ENCODE measurements at places on chromosomes 7 and 10. TPM values are rescaled to one million over a fixed set of nuclear protein-coding genes. Genes with fewer than 3 reads are reported as not detected.

- H3K36me3 ChIP-seq = no peaks in the 10 kb centered on the region
- DNase-seq = no peak
- peaks cover 15% of the 10 kb centered on the region for H3K4me1 ChIP-seq
- no peak overlapping the region for H3K4me3 ChIP-seq
- peaks cover 6% of the 10 kb centered on the region for H3K27me3 ChIP-seq
- H3K27ac ChIP-seq = no peak overlapping the region
Observed at GRCh38 chr10:42936580-42936979, 140.3 kb upstream of the RET start.

DNA sequence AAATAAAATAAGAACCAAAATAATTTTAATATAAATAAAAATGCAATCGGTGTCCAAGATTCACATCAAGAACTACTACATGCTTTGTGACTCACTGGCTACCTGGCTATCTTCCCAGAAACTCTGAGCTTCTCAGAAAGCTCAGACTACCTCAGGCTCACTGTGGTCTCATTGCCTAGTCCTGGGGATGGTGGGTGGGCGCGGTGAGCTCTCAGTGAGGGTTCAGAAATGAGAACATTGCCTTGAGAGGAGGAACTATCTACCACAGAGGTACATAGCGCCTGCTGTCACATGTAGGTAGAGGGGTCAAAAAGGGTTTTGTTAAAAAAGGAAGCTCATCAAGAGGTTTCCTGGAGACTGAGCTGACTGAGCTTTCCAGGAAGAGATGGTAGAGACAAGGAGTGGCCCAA, 108.0 kb downstream of the WDFY4 start:
- H3K27ac ChIP-seq = peak overlapping the region; percentile 11
- no peak overlapping the region for H3K4me3 ChIP-seq
- peaks cover 21% of the 10 kb centered on the region for H3K4me1 ChIP-seq
- H3K36me3 ChIP-seq = no peaks in the 10 kb centered on the region
- DNase-seq = no peak

GRCh38 chr10:97454330-97455036, 8.5 kb downstream of the ZDHHC16 start:
- no peak overlapping the region for H3K27ac ChIP-seq
- no peak overlapping the region for H3K4me3 ChIP-seq

GRCh38 chr7:135386776-135387175, 123.1 kb downstream of the CNOT4 start:
- no peaks in the 10 kb centered on the region for H3K4me1 ChIP-seq
- no peaks in the 10 kb centered on the region for H3K27me3 ChIP-seq
- H3K4me3 ChIP-seq = no peak overlapping the region
- H3K27ac ChIP-seq = no peak overlapping the region

The UPK3BL2 gene
- total RNA-seq = 15.3 TPM

GRCh38 chr10:11165591-11166543, 148.2 kb downstream of the CELF2 start:
- H3K4me3 ChIP-seq = peak overlapping the region; percentile 76
- peak overlapping the region; percentile 83 for H3K27ac ChIP-seq
- DNase-seq = no peak
- peaks cover 4% of the 10 kb centered on the region for H3K4me1 ChIP-seq

DNA sequence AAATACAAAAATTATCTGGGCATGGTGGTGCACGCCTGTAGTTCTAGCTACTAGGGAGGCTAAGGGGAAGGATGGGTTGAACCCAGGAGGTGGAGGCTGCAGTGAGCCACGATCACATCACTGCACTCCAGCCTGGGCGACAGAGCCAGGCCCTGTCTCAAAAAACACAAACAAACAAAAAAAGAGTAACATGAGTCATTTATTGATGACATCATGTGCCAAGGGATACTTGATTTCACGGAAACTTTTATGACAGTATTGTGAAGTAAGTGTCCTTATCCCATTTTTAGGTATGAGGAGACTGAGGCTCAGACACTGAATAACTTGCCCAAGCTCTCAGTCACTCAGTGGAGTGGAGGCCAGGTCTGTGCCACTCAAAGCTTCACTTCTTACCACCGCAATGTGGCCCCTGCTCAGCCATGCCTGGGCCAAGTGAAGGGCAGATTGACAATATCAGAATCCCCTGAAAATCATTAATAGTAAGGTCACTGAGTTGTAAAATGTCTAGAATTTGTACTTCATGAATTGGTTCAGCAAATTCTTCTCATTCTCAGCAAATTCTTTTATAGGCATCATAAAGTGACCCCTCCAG, 36.5 kb downstream of the EMX2 start:
- no peak overlapping the region for H3K4me3 ChIP-seq
- H3K36me3 ChIP-seq = no peaks in the 10 kb centered on the region
- no peak overlapping the region for H3K27ac ChIP-seq
- H3K27me3 ChIP-seq = peaks cover 29% of the 10 kb centered on the region
